ENCODE measurements at places on chromosomes 4 and X. TPM values are rescaled to one million over a fixed set of nuclear protein-coding genes. Genes with fewer than 3 reads are reported as not detected.

The CT45A5 gene
- polyA plus RNA-seq: not detected

The PRSS12 gene
- 4.6 TPM for polyA plus RNA-seq

The TEX13D gene
- not detected for polyA plus RNA-seq

The ATP1B4 gene
- polyA plus RNA-seq: 174 TPM

The SOX3 gene
- polyA plus RNA-seq: not detected

The MAMLD1 gene
- polyA plus RNA-seq: 17.2 TPM

The MAGEC2 gene
- polyA plus RNA-seq: not detected

The AADAT gene
- polyA plus RNA-seq: 21.8 TPM

The ANAPC4 gene
- 23.6 TPM for polyA plus RNA-seq

The SPANXB1 gene
- polyA plus RNA-seq: not detected

The HERC5 gene
- 1.5 TPM for polyA plus RNA-seq

The NR0B1 gene
- polyA plus RNA-seq: 0.21 TPM

The CXCL5 gene
- 0.17 TPM for polyA plus RNA-seq

The PAGE5 gene
- not detected for polyA plus RNA-seq

The LARP7 gene
- polyA plus RNA-seq: 56.3 TPM

The C1QTNF7 gene
- 1.2 TPM for polyA plus RNA-seq

The ZNF630 gene
- polyA plus RNA-seq: 1.9 TPM

The COL25A1 gene
- 4.9 TPM for polyA plus RNA-seq

The F9 gene
- not detected for polyA plus RNA-seq

The ADAM29 gene
- not detected for polyA plus RNA-seq

The PABPC5 gene
- 6.7 TPM for polyA plus RNA-seq

The NAP1L2 gene
- 0.70 TPM for polyA plus RNA-seq

The GUCY1B1 gene
- polyA plus RNA-seq: 17.5 TPM

The DCAF12L1 gene
- polyA plus RNA-seq: 2.0 TPM

The ARHGAP4 gene
- 17.2 TPM for polyA plus RNA-seq

The GNL3L gene
- 19.5 TPM for polyA plus RNA-seq

The TLL1 gene
- polyA plus RNA-seq: 2.8 TPM

The WAS gene
- polyA plus RNA-seq: 3.3 TPM

The GRIA3 gene
- polyA plus RNA-seq: 1.9 TPM

The AVPR2 gene
- 1.0 TPM for polyA plus RNA-seq

The BMX gene
- polyA plus RNA-seq: 2.0 TPM

The PCYT1B gene
- 1.5 TPM for polyA plus RNA-seq

The RTL3 gene
- polyA plus RNA-seq: 1.1 TPM

The NWD2 gene
- polyA plus RNA-seq: not detected

The C4orf33 gene
- polyA plus RNA-seq: 4.4 TPM

The NXF2B gene
- not detected for polyA plus RNA-seq

The VCX2 gene
- not detected for polyA plus RNA-seq

The MRPL1 gene
- polyA plus RNA-seq: 62.3 TPM

The TRPC5OS gene
- polyA plus RNA-seq: 0.12 TPM

The RPA4 gene
- not detected for polyA plus RNA-seq

The NIPAL1 gene
- 1.8 TPM for polyA plus RNA-seq

The PRR32 gene
- polyA plus RNA-seq: 171 TPM

The LDB2 gene
- 43.1 TPM for polyA plus RNA-seq

The RGN gene
- polyA plus RNA-seq: 3.2 TPM

The P2RY4 gene
- polyA plus RNA-seq: 0.27 TPM

The USP11 gene
- polyA plus RNA-seq: 101 TPM

The DDX53 gene
- polyA plus RNA-seq: not detected

The APLN gene
- polyA plus RNA-seq: 11.7 TPM

The CLDN2 gene
- polyA plus RNA-seq: 0.15 TPM

The ARX gene
- 4.0 TPM for polyA plus RNA-seq
